DND-41 (cell line): ENCODE measurements at places on chromosomes 1 and 21.

DNA sequence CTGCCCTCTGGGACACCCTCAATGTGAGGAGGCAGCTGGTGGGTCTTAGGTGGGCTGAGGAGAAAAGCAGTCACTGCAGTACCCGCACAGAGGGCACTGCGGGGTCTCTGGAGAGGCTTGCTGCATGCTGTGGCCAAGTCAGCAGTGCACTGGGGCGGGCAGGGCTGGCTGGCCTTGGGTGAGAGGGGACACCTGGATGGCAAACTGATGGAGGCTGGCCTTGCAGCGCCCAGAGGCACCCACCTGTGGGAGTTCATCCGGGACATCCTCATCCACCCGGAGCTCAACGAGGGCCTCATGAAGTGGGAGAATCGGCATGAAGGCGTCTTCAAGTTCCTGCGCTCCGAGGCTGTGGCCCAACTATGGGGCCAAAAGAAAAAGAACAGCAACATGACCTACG, 3.2 kb downstream of the ELF3 start:
- no peak for DNase-seq

GRCh38 chr1:31727195-31727594, 23.4 kb upstream of the COL16A1 start:
- DNase-seq, result no peak

GRCh38 chr1:198337886-198338285, 181.1 kb downstream of the NEK7 start:
- DNase-seq, result no peak

DNA sequence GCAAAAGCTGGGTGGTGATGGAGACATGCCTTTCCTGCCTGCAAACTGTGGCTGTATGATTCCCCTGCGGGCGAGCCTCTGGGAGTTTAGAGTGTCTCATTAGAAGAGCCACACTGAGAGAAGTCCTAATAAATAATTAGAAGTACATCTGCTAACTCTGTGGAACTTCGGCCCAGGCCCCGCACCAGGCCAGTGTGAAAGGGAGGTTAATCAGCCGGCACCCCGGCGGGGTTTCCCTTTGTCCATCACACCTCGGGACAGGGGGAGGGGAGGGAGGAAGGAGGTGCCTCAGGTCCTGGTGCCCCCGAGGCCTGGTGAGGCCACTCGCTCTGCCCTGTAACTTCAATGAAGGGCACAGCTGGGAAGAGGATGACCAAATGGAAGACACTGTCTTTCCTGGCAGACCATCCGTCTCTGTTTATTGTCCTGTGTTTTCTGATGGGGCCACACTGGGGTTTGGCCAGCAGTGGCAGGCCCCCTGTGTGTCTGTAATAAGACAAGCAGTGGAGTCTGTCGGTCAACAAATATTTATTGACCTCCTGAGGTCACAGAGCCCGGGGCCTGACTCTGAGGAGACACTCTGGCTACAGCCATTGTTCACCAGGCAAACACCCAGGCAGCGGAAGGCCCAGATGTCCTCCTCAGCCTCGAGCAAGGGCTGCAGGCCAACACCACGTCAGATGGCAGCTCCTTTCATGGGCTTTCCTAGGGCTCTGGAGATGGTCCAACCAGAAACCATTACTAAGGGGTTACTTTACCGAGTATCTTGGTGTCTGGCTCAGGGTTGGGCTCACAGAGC, 267.5 kb upstream of the RAB4A start:
- no peak for DNase-seq
